Calu3 (cell line): ENCODE measurements at places on chromosomes 3 and 15. TPM values are rescaled to one million over a fixed set of nuclear protein-coding genes. Genes with fewer than 3 reads are reported as not detected.

SPESP1 gene
- total RNA-seq, result not detected in 2 replicates

DNA sequence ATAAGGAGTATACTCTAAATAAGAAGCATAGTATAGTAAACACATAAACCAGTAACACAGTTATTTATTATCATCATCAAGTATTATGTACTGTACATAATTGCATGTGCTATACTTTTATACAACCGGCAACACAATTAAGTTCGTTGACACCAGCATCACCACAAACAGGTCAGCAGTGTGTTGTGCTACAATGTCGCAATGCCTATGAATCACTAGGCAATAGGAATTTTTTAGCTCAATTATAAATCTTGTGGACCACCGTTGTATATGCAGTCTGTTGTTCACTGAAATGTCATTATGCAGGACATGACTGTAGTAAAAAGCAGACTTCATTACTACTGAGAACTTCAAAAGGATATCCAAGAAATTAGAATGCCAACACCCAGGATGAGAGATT, 177.0 kb downstream of the PDCD6IP start:
- H3K4me1 ChIP-seq, result no peaks in the 10 kb centered on the region
- H3K36me3 ChIP-seq, result no peaks in the 10 kb centered on the region
- DNase-seq, result no peak
- no peak overlapping the region for H3K27ac ChIP-seq
- H3K27me3 ChIP-seq, result peaks cover 9% of the 10 kb centered on the region

- DNase-seq, result no peak
- H3K36me3 ChIP-seq, result peaks cover 15% of the 10 kb centered on the region
- peak overlapping the region; percentile 77 for H3K27ac ChIP-seq
- H3K4me1 ChIP-seq, result peaks cover 69% of the 10 kb centered on the region
- no peak overlapping the region for H3K4me3 ChIP-seq
Observed at GRCh38 chr3:150344079-150344759, 63.9 kb upstream of the TSC22D2 start.

DNA sequence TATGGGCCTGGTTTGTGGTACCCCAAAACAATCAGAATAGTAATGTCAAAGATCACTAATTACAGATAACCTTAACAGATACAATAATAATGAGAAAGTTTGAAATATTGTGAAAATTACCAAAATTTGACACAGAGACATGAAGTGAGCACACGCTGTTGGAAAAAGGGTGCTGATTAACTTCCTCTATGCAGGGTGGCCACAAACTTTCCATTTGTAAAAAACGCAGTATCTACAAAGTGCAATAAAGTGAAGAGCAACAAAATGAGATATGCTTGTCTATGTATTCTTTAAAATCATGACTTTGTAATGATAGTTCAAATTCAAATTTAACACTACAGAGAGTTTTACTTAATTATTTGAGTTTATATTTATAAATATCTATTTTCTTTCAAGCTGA, 7.6 kb upstream of the TIGIT start:
- no peak overlapping the region for H3K27ac ChIP-seq
- no peak for DNase-seq
- no peaks in the 10 kb centered on the region for H3K36me3 ChIP-seq
- H3K4me3 ChIP-seq, result no peak overlapping the region
- no peaks in the 10 kb centered on the region for H3K27me3 ChIP-seq

GRCh38 chr3:126517291-126517951, at the start of gene UROC1:
Gene UROC1, minus strand, starts transcription at chr3:126517773. Its CDS starts 54 bp downstream, at chr3:126517719.
- H3K36me3 ChIP-seq, result no peaks in the 10 kb centered on the region
- no peaks in the 10 kb centered on the region for H3K4me1 ChIP-seq
- no peak for DNase-seq
- no peak within 1 kb of the TSS for H3K27ac ChIP-seq
- peaks cover 69% of the 10 kb centered on the region for H3K27me3 ChIP-seq
